Heart left ventricle (tissue), 16 donors: ENCODE measurements at places on chromosomes 2 and 18. TPM values are rescaled to one million over a fixed set of nuclear protein-coding genes. Genes with fewer than 3 reads are reported as not detected.

Gene SLC14A1
- 19.4 TPM for total RNA-seq

DNA sequence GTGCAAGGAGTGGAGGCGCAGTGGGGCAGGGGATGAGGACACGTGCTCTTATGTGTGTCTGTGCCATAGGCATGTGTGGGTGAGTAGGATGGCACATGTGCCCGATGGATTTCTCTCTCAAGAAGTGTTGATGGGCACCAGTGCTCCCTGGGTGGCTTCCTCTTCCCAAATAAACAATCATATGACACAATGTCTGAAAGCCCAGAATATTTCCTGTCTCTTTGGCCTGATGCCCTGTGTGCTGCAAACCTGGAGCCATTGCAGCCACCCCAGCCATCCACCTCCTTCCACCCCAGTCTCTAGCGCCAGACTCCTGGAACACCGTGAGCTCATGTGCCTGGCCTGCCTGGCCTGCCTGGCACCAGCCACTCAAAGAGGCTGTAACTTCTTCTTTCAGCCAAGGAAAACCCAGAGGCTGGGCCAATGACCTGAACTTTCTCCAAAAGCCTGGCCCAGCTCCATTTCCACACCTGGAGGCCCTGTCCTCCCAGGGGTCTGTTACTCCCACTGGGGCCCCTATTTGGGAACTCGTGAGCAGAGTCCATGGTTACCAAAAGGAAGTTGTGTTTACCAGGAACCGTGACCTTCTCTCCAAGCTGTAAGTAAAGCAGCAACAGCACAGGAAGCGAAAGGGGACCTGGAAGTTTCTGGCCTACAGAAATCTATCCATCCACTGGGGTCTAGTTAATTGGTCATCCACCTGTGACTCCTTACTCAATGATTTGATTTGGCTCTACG is 9.5 kb upstream of the ZBTB7C start:
- no peak for DNase-seq

DNA sequence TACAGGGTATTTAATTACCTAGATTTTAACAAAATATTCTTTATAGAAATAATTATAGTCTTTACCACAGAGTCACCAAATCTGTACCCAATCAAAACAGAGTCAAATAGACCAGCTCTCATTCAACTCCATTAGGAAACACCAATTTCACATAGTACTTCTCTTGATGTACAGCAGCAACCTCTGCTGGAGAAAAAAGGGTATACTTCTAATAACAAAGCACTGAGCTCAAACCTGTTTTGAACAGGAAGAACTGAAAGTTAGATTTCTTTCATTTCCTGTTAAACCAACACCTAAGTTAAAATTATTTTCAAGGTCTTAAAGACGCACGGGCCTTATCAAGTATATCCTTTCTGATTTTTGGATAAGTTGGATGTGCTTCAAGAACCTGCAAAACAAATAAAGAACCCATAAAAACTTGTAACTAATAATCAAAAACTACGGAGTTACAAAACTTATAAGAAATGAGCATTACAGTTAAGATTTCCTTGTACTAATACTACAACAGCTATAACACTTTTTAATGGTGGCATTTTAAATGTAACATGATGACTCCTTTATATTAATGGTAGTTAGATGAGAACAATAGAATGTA is 79.0 kb downstream of the TTC21B start:
- DNase-seq: no peak

Gene MEP1B
- 0.17 TPM for total RNA-seq

DNA sequence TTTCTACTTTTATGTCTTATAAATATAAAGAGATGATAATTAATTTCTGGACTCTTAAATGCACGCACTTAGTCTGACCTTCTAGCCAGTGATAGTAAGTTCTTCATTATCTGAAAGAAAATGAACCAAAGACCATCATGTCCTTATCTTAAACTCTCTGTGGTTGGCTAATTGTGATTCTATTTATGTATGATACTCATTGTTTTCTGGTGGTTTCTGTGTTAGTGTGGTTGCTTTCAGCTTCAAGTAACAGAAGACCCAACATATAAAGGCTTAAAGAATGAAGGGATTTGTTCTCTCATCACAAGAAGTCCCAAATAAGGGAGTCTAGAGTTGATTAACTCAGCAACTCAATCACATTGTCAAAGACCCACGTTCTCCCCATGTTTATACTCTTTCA is 225.2 kb upstream of the TANK start:
- no peak for DNase-seq
